ENCODE measurements at places on chromosomes 3 and 15.

DNA sequence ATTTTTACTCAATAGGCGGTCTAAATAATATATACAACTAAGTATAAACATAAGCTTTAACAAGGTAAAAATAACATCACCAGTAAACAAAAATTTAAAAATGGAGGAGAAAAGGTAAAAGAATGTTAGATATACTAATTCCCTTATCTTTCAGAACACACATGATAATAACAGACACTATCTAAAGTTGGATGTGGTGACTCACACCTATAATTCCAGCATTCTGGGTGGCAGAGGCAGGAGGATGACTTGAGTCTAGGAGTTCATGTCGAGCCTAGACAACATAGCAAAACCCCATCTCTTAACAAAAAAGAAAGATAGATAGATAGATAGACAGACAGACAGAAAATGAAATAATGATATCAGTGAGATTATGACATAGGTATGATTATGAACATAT lies 85.1 kb downstream of the STAG1 start:
- no peak for DNase-seq

GRCh38 chr3:63652066-63652725 lies at the start of gene SNTN:
SNTN (plus strand) TSS chr3:63652675; CDS start chr3:63652688, 13 bp downstream.
- no peak for DNase-seq

GRCh38 chr3:157201648-157202278 lies 41.8 kb upstream of the CCNL1 start:
- peak; percentile 59 for DNase-seq

GRCh38 chr3:169286992-169287391 lies 376.5 kb downstream of the MECOM start:
- peak; percentile 85 for DNase-seq

- no peak for DNase-seq
Measured at GRCh38 chr3:119729996-119730395, 27.2 kb downstream of the CFAP91 start.

- DNase-seq = no peak
Measured at GRCh38 chr15:101244036-101244781, 7.6 kb downstream of the CHSY1 start.

- DNase-seq = no peak
Measured at GRCh38 chr3:130851277-130851676, 42.6 kb upstream of the ATP2C1 start.

DNA sequence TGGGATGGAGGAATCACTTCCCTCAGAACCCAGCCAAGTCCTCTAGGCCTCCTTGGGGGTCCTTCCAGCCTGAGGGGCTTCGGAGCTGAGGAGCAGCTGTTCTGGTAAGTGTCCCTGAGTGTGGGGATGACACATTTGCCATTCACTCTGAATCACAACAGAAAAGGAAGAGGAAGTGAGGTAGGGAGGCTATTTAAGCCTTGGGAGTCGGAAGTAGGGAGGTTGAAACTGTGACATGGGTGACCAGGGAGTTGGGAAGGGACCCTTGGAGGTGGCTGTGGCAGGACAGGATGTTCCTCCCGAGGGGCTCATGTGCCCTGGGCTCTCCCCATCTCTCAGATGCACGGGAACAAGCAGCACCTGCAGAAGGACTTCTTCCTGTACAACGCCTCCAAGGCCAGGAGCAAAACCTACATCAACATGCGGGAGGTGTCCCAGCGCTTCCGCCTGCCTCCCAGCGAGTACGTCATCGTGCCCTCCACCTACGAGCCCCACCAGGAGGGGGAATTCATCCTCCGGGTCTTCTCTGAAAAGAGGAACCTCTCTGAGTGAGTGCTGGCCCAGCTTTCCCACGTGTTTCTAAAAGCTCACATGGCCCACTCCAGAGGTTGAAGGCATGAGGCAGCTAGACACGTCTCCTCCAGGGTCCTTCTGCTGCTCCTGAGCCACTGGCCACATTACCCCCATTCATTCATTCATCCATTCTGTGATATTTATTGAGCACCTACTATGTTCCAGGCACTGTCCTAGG lies 43.3 kb downstream of the CAPN3 start:
- no peak for DNase-seq

DNA sequence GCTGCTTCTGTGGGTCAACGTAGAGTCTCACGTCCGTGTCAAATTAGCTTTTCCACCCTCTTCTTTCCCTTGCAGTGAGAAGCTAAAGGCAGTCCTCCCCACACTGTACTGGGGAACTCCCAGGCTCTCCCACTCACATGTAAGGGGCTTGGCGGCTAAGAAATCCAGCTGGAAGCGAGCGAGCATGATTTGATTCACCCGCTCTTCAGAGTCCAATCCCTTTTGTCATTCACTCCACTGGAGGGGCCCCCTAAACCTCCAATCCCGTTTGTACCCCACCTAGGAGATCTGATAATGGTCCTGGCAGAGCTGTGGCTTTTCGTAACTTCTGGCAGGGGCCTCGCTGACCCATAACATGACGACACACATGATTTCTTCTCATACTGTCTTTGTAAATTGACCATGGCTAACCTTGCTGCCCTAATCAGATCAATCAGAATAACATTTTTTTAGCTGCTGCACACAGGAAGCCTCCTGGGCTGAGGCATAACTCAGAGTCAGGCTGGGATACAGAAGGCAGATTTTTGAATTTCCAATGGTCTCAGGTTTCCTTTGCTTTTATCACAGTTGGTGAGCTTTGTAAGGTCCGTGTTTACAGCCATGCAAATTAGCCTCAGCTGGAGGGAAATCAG lies 235.2 kb downstream of the GREM1 start:
- no peak for DNase-seq

- no peak for DNase-seq
Measured at GRCh38 chr15:64222573-64223366, 59.9 kb upstream of the PPIB start.

- DNase-seq = no peak
Measured at GRCh38 chr3:2653706-2654105, 456.5 kb downstream of the IL5RA start.

DNA sequence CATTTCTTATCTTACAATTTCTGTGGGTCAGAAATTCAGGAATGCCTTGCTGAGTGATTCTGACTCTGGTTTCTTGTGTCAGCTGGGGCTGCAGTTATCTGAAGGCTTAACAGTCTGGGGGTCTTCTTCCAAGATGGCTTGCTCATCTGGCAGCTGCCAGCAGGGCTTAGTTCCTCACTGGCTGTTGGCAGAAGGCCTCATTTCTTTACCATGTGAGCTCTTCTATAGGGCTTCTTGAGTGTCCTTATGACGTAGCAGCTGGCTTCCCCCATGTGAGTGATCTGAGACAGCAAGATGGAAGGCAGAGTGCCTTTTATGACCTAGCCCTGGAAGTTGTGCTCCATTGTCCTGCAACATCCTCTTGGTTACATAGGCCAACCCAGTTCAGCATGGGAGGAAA lies 82.0 kb upstream of the PDZRN3 start:
- no peak for DNase-seq

GRCh38 chr15:72962054-72962702 lies 90.1 kb upstream of the NEO1 start:
- no peak for DNase-seq

DNA sequence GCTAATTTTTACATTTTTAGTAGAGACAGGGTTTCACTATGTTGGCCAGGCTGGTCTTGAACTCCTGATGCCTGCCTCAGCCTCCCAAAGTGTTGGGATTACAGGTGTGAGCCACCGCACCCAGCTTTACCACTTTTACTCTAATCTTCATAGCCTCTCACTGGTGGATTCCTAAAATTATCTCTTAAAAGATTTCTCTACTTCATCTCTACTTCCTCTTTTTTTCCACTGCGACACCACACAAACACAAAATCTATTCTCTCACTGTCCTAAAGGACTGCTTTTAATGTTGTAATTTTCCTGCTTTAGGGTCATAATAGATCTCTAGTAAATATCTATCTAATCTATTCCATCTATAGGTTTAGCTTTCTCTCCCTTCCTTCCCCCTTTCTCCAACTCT lies 34.0 kb upstream of the TBL1XR1 start:
- DNase-seq = no peak
